ENCODE measurements at places on chromosomes 1 and 21.

DNA sequence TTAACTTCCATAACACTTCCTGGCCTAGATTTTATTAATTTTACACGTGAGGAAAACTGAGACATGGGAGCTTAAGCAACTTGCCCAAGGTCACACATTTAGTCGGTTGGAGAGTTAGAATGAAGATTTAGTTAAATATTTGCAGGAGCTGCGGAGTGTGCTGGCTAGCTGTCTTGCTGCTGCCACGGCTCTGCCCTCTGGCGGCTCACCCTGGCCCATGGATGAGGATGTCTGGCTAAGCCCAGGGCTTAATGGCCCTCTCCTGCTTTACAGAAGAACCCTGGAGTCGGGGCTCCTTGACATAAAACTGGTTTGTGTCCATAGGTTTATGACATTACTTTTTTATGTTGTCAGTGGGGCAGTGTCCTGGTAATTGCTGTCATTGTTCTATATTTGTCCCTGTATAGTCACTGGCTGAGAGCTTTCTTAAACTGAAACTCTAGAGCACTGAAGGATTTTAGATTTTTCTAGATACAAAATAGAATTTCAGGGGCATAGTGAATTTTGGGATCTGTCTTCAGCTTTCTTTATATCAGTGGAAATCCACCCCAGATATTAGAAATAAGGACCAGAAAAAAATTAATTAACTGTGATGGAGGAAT lies 88.9 kb upstream of the WLS start:
- DNase-seq = no peak

GRCh38 chr1:76237211-76237610 lies 162.7 kb downstream of the ST6GALNAC3 start:
- DNase-seq = no peak

GRCh38 chr1:10685196-10685807 lies 111.1 kb downstream of the CASZ1 start:
- DNase-seq = no peak

DNA sequence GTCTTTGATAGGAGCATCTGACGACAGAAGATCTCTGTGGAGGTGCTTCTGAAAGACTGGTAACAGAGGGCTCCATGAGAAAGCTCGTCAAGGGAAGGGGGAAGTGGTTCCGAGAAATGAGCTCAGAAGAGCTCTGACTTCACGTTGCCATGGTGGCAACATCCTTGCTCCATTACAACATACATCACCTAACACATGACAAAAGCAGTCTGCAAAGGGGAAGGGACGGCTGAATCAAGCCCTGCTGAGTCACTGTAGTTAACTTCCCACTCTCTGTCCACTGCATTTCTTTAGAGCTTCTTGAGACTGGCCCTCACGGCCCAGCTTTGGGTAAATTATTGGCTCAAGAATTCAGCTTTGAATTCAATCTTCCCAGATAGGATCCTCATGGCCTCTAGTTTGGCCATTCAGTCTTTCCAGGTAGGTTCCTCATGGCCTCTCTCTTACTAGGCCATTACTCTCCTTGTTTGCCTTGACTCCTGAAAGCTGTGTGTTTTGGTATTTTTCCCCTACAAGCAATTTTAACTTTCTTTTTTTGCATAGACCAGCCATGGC lies 88.0 kb upstream of the ZNF648 start:
- no peak for DNase-seq

- DNase-seq = no peak
Measured at GRCh38 chr21:29943885-29944284, 4.1 kb upstream of the GRIK1 start.

DNA sequence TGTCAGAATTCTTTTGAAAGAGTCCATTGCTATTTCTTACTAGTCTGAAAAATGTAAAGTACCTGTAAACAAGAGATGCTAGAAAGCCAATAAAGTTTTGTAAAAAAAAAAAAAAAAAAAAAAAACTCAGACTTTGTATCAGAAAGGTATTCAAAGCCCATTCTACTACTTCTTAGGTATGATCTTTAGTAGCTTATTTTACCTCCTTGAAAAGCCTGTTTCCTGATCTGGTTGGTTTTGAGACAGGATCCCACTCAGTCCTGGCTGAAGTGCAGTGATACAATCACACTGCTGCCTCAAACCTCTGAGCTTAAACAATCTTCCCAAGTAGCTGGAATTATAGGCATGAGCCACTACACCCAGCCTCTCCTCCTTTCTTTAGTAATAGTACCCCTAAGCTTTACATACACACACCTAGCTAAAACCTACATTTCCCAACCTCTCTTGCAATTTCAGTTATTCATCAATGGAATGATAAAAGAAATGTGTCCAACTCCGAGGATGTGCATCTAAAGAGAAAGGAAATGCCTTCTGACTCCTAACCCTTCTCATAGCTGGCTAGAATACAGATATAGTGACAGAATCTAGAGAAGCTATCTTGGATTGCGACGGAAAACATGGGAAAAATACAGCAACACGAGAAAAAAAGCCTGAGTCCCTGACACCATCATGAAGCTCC lies 30.6 kb downstream of the EPS15 start:
- no peak for DNase-seq

- no peak for DNase-seq
Measured at GRCh38 chr1:229579059-229579673, 20.7 kb upstream of the ABCB10 start.

- no peak for DNase-seq
Measured at GRCh38 chr1:230087028-230087716, 20.1 kb downstream of the GALNT2 start.

DNA sequence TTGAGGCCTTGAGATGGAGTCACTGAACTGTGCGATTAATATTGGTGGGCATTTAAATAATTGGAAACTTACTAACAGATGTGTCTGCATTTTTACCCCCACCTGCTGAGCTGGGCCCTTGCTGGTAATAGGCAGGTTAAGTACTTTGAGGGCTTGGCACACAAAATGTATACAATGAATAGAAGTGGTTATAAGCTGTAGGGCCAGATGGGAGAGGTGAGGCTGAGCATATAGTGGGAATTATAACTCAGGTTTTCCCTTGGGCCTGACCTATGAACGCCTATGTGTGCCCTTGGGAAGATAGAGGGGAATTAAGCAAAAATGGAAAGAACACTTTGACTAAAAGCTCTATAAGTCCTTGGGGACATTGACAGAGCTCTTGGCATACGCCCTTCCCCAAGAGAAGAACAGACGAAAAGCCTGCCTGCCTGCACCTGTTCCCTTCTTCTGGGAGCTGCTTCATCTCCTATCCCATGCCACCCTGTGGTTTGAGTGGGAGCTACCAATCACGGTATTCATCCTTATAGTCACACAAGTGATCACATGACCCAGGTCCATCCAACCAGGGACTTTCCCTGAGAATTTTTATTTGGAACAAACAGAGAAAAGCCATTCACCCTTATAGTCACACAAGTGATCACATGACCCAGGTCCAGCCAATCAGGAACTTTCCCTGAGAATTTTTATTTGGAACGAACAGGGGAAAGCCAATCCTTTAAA lies 260.7 kb upstream of the CSF3R start:
- no peak for DNase-seq

DNA sequence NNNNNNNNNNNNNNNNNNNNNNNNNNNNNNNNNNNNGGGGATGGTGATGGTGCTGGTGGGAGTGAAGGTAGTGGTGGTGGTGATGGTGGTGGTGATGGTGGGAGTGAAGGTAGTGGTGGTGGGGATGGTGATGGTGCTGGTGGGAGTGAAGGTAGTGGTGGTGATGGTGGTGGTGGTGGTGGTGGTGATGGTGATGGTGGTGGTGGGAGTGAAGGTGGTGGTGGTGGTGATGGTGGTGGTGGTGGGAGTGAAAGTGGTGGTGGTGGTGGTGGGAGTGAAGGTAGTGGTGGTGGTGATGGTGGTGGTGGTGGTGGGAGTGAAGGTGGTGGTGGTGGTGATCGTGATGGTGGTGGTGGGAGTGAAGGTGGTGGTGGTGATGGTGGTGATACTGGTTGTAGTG lies 93.6 kb downstream of the CRYAA start:
- no peak for DNase-seq

DNA sequence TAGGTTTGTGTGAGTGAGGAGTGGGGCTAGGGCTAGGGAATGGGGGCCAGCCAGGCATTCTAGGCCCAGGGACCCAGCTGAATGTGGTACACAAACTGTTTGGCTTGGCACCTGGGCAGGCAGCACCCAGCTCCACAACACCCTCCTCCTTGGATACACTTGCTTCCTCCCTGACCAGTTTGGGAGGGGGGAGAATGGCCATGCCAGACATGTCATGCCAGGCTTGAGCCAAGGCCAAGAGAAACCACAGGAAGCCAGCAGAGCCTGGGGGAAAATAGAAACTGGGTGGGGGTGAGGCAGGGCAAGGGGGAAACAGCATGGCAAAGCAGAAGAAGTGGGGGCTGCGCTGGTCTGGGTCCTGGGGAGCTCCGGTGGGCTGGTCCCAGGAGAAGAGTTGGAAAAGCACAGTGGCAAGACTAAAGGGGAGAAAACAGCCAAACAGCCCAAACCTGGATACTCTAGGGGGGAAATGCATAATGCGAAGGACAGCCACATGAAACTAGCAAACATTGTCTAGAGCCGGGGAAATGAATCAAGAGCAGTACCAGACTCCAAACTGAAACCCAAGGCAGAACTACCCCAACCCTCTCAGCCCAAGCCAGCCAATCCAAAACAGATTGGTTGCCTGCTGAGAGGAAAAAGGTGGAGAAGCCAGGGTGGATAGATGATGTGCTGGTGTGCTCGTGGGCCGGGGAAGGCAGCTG lies 47.9 kb downstream of the LGR6 start:
- no peak for DNase-seq

DNA sequence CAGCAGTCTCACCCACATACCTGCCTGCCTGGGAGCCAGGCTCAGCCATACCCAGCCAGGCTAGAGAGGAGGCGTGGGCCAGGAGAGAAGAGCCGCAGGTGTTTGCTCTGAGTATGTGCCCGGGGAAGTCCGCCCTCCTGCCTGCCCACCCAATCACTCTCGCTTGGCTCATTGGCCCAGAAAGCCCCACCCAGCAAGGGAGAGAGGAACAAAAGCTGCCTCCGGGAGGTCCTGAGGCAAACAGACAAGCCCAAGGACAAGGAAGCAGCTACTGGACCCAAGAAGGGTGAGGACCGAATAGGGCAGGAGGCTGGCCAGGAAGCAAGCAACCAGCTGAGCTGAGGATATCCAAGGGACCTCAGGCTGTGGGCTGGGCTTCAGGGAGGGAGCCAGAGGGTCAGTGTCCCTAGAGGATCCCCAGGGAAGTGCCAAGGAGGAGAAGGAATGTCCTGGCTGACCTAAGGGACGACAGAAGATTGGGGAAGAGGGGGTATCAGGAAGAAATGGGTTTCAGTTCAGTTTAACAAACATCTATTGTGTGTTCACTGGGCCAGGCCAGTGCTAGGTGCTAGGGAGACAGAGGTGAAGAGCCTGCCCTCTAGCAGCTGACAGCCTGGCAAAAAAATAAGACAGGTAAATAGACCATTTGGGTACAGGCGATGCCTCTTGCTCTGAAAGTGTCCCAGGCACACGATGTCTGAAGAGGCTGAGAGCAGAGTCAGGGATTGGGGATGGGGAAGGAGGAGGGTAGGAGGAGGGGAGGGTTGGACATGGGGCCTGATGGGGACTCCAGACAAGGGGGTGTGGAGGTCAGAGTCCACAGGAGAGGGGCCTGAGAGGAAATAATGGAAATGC lies at the start of gene GJB4:
TSS of gene GJB4 (plus strand) at position 238 of the 855 bp plus-strand sequence. CDS start 1,515 bp downstream, outside the sequence.
- no peak for DNase-seq

GRCh38 chr1:150156868-150157603 lies 7.3 kb downstream of the PLEKHO1 start:
- no peak for DNase-seq

GRCh38 chr1:37452416-37452815 lies 22.0 kb upstream of the ZC3H12A start:
- DNase-seq = no peak

- no peak for DNase-seq
Measured at GRCh38 chr1:220219865-220220698, 52.2 kb downstream of the RAB3GAP2 start.

GRCh38 chr21:42406201-42406621 lies 2.5 kb downstream of the UBASH3A start:
- no peak for DNase-seq

- DNase-seq = no peak
Measured at GRCh38 chr1:234478481-234479309, at the start of gene TARBP1. Gene TARBP1 (minus strand): TSS chr1:234479179. CDS start chr1:234479103, 76 bp downstream.

GRCh38 chr1:17596651-17597509 lies 57.4 kb downstream of the ARHGEF10L start:
- no peak for DNase-seq

DNA sequence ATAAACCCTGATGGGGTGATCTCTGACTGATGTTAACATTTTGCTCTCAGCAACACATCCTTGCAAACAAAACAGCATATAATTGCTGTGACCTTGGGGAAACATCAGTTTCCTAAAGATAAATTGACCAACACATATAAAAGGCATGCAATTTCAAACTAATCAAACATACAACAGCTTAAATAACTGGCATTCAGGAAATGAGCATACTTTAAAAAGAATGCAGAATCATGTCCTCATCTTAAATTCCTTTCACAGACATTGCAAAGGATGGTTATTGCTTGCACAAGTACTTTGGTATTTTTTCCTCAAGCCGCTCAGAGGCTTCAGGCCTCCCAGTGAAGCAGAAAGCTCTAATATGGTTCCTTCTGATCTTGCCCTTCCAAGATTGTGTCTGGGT lies 53.4 kb upstream of the RGS18 start:
- DNase-seq = no peak

All from cerebellar nuclear complex (tissue), 1 donor.